ENCODE measurements at places on chromosomes 5 and 9.

GRCh38 chr5:86806206-86806605 is 188.5 kb downstream of the COX7C start:
- DNase-seq, result no peak

- DNase-seq, result no peak
These were observed 208.0 kb upstream of the ANKH start for GRCh38 chr5:15079566-15079965.

DNA sequence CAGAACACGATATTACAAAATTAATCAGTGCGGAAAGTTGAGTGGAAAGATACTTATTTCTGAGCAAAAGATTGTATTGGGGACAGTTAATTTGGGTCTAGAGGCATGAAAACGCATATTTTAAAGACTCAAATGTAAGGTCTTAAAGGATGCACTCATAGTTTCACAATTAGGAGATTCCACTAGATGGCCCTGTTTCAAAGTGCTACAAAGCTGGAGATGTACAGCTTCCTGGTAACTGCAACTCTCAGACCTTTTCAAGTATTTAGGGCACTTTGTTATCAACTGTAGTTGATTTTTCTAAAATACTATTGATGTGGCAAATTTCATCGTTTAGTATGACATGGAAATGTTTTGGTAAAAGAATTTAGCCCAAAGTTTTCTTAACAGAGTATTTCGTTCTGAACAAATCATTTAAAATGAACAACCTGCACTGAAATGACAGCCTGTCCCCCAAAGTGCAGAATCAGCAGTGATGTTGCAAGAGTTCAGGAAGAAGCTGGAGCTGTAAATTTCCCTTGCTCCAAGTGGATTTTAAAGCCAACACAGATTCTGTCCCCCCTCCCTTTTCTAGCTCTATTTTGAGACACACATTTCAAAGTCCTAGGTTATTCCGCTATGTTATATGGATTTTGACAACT is 16.2 kb upstream of the NDUFB6 start:
- DNase-seq, result no peak

- no peak for DNase-seq
These were observed 410.2 kb downstream of the PSAT1 start for GRCh38 chr9:78707080-78707479.

- DNase-seq, result no peak
These were observed 31.7 kb downstream of the CLTA start for GRCh38 chr9:36222449-36222848.

- no peak for DNase-seq
These were observed 607.1 kb downstream of the TLE1 start for GRCh38 chr9:81082221-81082620.

GRCh38 chr9:84748112-84748511 is 78.6 kb downstream of the NTRK2 start:
- no peak for DNase-seq

DNA sequence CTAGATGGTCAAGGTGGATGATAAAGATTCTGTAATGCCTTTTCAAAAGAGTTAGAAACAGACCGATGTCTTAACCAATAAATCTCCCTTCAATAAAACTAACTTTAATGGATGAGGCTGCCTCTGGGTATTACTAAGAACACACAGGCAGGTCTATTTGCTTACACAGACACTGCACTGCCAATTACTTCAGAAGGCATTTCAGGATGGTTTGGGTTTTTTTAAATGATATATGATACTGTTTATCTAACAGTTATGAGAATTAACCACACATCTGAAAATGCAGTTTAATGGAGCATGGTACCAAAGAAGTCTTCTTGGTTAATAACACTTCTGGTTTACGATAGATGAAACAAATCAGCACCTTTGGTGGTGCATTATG is 367.9 kb upstream of the GRAMD2B start:
- no peak for DNase-seq

DNA sequence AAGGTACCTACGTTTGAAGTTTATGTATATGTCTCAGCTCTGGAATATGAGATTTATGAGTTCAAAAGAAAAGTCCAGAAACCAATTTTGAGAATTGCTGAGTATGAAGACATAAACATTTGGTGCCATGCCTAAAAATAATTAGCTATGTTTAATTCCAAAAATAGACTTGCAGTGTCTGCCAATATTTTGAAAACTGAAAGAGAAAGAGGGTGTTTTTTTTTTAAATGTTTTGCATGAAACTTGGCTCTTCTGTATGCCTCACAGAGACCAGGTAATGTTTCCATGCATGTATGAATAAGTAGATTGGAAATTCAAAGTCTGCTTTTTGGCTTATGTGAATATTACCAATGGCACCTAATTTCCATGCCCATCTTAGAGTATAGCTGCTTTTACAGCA is 634.4 kb upstream of the C9orf72 start:
- DNase-seq, result no peak

DNA sequence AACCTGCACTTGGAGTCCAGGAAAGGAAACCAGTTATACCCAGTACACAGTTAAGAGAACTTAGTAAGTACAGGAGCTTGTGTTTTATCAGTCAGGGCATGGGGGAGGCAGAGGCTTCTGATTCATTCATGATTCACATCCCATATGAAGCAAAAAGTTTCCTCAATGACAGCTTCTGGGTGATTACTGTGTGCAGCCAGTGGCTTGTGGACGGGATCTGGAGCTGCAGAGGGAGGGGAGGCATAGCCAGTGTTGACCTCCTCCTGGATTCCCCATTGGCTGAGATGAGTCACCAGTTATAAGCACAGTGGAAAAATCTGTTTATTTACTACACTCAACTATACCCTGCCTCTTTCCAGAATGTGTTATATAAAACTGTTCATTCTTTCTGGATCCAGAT is 17.7 kb downstream of the IL31RA start:
- no peak for DNase-seq

DNA sequence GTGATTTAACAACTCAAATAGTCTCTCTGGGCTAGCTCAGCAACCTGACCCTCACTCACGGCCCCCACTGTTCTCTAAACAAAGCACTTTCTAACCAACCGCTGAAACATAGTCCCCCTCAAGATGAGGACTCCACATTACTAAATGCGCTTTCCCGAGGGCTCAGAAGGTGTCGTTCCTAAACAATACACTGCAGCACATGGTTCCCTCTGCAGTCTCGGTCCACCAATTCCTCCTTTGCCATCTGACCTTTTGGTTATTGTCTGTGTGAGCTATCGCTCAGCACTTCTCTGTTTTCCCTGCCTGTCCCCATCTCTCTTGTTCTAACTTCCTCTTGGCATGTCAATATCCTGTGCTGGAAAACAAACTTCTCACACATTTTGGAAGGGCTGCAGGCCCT is 7.2 kb downstream of the EPB41L4A start:
- no peak for DNase-seq

All from substantia nigra (tissue), 51 donors.